ENCODE measurements at places on chromosomes 11 and 22. TPM values are rescaled to one million over a fixed set of nuclear protein-coding genes. Genes with fewer than 3 reads are reported as not detected.

PRG3 gene
- not detected for total RNA-seq

- no peaks in the 10 kb centered on the region for H3K27me3 ChIP-seq
- peaks cover 35% of the 10 kb centered on the region for H3K4me1 ChIP-seq
- H3K36me3 ChIP-seq, result no peaks in the 10 kb centered on the region
- H3K4me3 ChIP-seq, result no peak overlapping the region
- no peak overlapping the region for H3K27ac ChIP-seq
- DNase-seq, result peak; percentile 9
Measured at GRCh38 chr11:1504138-1504537, 17.6 kb upstream of the MOB2 start.

DNA sequence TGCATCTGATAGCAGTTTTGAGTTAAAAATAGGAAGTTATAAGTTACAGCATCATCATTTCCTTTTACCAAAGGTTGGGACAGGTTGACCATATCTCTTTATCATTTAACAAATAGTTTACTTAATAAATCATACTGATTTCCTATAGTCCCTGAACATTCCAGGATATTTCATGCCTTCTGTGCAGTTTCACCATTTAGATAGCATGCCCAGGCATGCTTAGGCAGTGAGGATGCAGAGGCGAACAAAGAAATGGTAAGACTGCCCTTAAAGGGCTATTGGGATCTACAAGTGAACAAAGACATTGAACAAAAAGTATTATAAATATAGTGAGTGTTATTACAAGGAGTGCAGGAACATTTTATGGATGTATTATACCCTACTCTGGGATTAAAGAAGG lies 96.4 kb downstream of the PRMT3 start:
- H3K4me1 ChIP-seq, result no peaks in the 10 kb centered on the region
- no peak for DNase-seq
- no peak overlapping the region for H3K4me3 ChIP-seq
- no peaks in the 10 kb centered on the region for H3K27me3 ChIP-seq

DNA sequence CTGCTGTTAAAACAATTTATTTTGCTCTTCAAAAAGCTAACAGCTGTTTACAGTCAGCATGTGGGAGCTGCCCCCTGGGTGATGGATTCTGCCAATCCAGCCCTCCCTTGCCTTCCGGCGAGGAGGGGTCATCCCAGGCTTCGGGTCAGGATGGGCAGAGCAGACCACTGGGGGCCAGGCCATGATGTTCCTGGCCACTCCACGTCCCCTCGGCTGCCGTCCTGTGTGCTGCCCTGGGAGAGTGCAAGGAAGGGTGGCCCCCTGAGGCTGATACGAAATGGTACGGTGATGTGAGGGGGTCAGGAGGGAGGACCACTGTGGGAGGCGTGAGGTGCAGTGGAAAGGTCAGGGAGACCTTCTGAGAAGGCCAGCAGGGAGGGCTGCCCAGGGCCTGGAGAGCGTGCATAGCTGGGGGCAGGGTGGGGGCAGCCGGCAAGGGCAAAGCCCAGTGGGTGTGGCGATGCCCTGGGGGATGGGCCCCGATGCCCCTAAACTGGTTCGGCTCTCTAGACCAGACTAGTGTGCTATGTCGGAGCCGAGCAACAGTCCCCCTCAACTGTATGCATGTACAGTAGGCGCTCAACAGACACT lies 41.3 kb downstream of the RTN4R start:
- H3K4me3 ChIP-seq, result no peak overlapping the region
- DNase-seq, result no peak
- H3K36me3 ChIP-seq, result no peaks in the 10 kb centered on the region

GRCh38 chr11:2562890-2563212 lies 118.0 kb downstream of the KCNQ1 start:
- no peaks in the 10 kb centered on the region for H3K36me3 ChIP-seq
- no peak overlapping the region for H3K27ac ChIP-seq
- DNase-seq, result no peak
- no peaks in the 10 kb centered on the region for H3K27me3 ChIP-seq

PATE1 gene
- not detected for total RNA-seq

GRCh38 chr11:12598330-12599256 lies 75.6 kb upstream of the TEAD1 start:
- H3K27me3 ChIP-seq, result no peaks in the 10 kb centered on the region
- no peaks in the 10 kb centered on the region for H3K36me3 ChIP-seq
- no peaks in the 10 kb centered on the region for H3K4me1 ChIP-seq
- H3K4me3 ChIP-seq, result no peak overlapping the region

- DNase-seq, result no peak
- H3K36me3 ChIP-seq, result no peaks in the 10 kb centered on the region
- no peak overlapping the region for H3K27ac ChIP-seq
- no peaks in the 10 kb centered on the region for H3K4me1 ChIP-seq
- no peak overlapping the region for H3K4me3 ChIP-seq
- no peaks in the 10 kb centered on the region for H3K27me3 ChIP-seq
Measured at GRCh38 chr22:34102633-34103032, 182.4 kb upstream of the LARGE1 start.

Data from ovary (tissue), 10 donors.